GM12892 (cell line): ENCODE measurements at places on chromosomes 11 and 22.

DNA sequence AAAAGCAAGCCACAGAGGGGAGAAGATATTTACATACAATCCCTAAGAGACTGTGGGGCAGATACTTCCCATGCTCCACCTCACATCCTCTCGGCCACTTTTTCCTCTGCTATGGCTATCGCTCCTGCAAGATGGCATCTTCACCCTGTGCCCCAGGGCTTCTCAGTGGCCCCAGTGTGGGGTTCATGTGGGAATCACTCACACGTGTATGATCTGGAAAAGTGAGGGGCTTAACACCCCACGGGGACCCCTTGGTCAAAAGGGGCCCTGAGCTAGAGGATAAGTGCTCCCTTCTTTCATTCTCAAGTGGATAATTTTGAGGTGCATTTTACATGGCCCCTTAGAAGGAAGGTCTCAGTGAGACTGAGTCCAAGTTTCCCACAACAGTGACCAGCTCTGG lies 28.7 kb downstream of the C11orf58 start:
- no peak for DNase-seq

DNA sequence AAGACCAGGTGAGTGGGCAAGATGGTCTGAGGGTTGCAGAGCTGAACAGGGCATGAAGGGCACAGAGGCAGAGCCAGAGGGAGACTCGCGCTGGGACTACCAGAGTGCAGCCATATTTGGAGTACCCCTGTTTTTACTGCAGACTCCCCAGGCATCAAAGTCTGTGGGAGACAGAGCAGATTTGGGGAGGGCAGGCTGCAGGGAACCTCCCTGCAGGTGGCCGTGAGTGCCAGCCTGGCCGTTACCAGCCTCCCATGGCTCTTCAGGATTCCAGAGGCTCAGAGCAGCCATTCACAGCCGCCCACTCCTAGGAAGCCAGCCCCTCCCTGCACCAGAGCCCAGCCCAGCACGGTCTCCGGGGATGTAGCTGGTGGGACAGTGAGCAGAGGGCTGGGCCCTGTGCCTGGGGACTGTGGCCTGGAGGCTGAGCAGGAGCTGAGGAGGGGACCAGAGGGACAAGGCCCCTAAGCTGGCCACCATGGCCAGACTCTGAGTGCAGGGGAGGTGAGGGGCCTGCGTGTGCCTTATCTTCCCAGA lies at the start of gene SEPTIN3:
SEPTIN3 (plus strand) TSS at position 334 of the 537 bp plus-strand sequence. CDS start 2,050 bp downstream, outside the sequence.
- no peak for DNase-seq

DNA sequence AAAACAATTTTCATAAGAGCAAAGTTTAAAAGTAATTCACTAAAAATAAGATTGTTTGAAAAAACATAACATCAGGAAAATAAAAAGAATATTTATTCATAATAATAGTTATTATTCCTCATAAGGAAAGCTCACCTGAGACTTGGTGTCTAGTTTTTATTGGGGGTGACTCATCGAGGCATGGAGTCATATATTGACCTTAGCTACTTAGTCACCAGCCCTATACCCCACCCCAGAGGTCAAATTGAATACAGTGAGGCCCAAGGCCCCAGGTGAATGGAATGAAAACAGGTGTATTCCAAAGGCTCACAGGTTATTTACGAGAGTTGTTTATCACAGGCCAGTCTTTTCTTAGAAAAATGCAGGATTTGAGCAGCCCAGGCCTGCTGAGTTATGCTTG lies 36.9 kb downstream of the CNTF start:
- DNase-seq: no peak

GRCh38 chr11:10894666-10895065 lies 36.8 kb upstream of the ZBED5 start:
- no peak for DNase-seq

DNA sequence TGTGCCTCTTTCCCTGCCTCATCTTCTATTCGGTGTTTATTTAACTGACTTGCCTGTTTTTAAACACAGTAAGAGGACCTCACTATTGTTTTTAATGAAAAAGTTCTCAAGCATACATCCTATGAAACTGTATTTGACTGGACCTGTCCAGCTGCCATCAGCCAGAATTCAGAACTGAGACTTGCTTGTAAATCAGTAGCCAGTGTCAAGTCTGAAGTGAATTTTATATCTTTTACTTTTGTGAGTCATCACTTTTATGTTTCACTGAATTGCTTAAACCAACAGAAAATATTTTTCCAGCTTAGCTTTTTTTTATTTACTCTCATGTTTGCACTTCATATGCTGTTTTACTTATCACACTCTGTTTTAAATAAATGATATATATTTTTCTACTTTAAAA lies 88.3 kb downstream of the LUZP2 start:
- no peak for DNase-seq

- no peak for DNase-seq
Measured at GRCh38 chr11:93525601-93526345, 17.4 kb downstream of the SMCO4 start.

DNA sequence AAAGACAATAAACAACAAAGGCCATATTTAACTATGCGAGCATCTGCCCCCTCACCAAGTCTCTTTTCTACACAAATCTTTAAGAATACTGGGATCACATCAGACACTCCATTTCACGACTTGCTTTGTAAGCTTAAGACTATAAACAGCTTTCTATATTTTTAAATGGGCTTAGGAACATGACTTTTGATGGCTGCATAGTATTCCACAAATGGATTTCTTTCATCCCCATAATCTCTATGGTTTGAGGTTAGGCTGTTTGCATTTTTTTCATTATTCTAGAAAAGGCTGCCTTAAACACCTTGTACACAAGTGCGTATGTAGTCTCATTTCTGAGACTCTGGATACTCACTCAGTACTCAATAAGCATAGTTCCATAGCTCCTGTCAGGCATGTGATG lies 52.8 kb downstream of the DGCR2 start:
- DNase-seq: no peak

GRCh38 chr11:34745195-34745594 lies 124.3 kb downstream of the EHF start:
- DNase-seq: no peak

- DNase-seq: no peak
Measured at GRCh38 chr11:126464796-126465195, 109.3 kb downstream of the ST3GAL4 start.

DNA sequence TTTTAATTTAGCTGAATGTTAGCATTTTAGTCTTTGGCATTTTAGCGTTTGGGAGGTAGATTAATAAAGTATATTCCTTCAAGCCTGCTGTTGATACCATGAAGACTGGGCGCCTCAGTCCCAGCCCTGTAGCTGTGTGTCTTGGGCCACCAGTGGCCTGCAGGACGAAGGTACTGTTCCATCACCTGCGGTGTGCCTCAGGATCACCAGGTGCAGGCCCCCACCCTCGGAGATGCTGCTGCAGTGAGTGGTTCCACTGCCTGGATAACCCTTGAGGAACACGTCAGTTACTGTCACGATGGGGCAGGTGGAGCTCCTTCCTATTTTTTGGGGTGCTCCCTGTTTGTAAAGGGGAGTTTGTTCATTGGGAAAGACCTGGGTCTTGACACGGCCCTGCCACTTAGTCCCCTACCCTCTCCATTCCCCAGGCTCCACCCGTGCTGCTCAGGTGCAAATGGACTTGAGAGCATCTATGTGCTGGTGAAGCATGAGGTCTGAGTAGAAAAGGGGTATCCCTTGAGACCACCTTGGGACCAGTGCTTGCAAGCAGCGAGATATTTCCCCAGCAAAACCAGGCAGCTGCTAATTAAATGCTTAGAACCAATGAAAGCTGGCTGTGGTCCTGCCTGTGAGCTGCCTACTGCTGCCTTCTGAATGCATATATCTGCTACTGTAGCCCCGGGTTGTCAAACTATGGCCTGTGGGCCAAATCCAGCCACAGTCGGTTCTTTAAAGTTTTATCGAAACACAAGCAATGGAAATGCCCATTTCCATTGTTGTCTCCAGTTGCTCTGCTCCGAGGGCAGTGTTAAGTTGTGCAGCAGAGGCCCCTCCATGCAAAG lies 28.7 kb downstream of the INCENP start:
- no peak for DNase-seq

DNA sequence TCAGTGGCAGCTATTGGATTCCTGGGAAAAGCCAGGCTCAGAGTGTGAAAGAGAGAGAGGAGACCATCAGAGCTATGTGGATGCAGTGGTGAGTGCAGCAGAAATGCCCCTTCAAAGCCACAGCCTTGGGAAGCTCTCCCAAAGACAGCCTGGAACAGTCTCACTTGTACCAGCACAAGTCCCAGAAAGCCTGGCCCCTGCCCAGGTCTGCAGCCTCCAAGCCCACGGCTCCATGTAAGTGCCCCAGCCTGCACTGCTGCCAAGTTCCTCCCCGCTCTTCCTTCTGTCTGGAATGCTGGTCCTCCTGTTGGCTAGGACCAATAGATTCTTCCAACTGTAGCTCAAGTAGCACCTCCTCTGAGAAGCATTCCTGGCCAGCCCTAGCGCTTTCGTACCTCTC lies 539.7 kb downstream of the MIAT start:
- DNase-seq: no peak

GRCh38 chr11:64089915-64090805 lies 54.4 kb downstream of the FLRT1 start:
- DNase-seq: no peak

DNA sequence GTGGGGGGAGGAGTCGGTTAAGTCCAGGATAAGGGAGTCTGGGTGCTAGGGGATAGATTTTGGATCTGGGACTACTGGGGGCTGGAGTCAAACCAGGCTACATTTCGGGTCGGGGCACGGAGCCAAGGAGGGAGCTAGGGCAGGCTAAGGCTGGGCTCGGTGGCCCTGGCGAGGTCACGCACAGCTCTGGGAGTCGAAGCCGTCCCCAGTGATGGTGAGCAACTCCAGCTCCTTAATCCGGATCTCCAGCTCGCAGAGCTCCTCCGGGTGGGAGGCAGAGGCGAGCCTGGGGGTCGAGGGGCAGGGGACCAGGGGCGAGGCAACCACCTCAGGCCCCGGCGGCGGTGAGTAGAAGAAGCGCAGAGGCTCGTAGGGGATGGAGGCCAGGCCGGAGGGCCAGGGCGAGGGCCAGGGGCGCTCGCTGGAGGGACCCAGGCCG lies 544 bp downstream of the C11orf91 start:
- DNase-seq: peak; percentile 19

- DNase-seq: no peak
Measured at GRCh38 chr11:123390146-123390545, 39.9 kb upstream of the GRAMD1B start.

DNA sequence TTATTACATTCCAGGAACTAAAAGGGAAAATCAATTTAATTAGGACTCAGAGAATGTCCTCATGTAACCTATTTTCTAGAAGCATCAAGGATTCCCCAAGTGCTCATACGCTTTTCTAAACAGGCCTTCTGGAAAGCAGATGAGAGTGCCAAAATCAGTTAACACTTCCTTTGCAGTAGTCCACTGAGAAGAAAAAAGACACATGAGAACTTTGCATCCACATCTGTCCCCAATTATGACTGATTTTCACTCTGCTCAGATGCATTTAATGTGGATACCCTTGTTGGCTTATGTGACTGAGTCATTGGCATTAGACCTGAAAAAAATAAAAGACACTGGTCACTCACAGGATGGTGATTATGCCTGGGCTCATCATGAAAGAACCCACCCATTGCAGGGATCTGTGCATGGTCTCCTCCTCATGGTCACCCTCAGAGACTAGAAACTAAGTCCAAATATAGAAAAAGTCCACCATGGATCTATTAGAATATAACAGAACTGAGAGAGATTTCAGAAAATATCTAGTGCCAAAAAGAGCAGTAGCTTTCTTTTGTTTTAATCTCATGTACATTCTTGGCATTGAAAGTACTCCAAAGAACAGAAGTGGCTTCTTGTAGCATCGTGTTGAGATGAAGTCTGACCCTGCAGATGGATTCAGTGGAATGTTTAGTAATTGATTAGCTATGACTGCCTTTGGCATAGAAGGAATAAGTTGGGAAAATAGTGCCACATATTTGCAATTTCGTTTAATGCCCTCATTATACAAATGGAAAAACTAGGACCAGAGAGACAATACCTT lies 48.8 kb upstream of the FIBIN start:
- no peak for DNase-seq

DNA sequence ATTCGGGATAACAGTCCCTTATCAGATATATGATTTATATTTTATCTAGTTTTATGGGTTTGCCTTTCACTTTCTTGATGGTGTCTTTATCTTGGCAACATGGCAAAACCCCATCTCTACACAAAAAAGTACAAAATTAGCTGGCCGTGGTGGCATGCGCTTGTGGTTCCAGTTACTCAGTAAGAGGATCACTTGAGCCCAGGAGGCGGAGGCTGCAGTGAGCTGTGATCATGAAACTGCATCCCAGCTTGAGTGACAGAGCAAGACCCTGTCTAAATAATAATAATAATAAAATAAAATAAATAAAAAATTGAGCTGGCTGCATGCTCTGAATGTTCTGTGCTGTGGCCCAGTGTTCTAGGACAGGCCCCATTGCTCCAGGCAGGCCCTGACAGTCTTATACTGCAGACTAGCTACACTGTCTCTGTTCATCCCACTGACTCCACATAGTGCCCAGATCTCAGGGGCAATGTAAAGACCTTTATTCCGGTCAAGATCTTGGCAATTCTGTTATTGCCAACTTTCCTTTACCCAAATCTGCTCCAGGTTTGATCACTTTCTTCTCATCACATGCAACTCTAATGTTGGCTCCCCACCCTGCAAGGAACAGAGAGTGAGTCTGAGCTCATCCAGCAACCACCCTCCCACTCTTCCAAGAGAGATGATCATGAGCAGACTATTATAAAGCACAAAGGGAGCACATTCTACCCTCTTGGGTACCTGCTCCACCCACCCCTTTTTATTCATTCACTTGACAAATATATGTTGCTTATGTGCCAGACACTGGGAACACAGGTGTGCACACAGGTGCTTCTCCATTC lies 8.8 kb downstream of the HSPA8 start:
- no peak for DNase-seq
